ENCODE measurements at places on chromosomes 2 and 18.

GRCh38 chr18:46719388-46719787 lies 37.5 kb downstream of the ST8SIA5 start:
- no peak for DNase-seq

- DNase-seq = no peak
Measured at GRCh38 chr18:44857081-44857480, 176.4 kb downstream of the SETBP1 start.

- no peak for DNase-seq
Measured at GRCh38 chr18:51654488-51655326, 457.2 kb upstream of the MEX3C start.

DNA sequence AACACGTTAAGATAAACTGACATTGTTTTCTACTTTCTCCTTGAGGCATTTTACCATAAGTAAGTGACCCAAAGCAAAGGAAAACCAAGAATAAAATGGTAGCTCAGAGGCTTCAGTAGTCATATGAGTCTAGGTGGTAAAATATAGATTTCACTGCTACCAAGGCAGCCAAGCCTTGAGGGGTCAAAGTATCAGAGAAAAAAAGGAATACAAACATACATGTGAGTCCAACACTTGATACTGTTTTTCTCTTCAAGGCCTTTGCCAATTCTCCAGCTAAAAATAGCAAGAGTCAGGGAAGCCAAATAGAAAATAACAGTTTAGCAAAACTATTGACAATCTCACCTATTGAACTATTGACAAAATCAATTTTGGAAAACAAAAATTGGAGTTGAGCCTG lies 925.9 kb downstream of the BCL11A start:
- DNase-seq = no peak

- no peak for DNase-seq
Measured at GRCh38 chr2:209380293-209380692, 43.6 kb upstream of the MAP2 start.

GRCh38 chr2:159204381-159205144 lies 81.9 kb downstream of the WDSUB1 start:
- no peak for DNase-seq

DNA sequence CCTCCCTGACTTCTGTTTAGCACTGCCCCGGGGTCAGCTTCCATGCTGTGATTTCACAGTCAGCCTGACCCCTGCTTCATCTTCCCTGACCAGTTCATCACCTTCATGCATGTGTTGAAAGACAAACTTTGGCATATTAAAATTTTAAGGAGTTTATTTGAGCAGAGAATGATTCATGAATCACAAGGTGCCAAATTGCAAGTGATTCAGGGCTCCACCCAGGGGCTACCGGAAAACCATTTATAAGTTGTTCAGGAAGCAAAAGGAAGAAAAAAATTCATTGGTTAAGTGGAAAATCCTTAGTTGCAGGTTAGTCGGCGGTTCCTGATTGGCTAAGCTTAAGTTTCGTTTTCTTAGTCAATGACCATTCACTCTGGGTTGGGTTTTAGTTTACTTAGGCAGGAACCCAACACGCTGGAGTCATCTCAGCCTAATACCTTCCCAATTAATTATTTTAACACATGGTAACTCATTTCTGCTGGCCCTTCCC lies 10.6 kb downstream of the IL1F10 start:
- no peak for DNase-seq

DNA sequence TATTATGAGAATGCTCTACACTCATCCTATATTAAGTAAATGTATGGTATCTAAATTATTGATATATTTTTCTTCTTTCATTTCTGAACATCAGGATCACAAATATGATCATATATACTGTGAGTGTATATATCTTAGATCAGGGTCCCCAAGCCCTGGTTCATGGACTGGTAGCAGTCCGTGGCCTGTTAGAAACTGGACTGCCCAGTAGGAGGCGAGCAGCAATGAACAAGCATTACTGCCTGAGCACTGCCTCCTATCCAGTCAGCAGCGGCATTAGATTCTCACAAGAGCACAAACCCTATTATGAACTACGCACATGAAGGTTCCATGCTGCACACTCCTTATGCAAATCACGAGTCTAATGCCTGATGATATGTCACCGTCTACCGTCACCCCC lies 1247.1 kb upstream of the NXPH2 start:
- DNase-seq = no peak

GRCh38 chr2:206989311-206989710 lies 50.0 kb downstream of the CPO start:
- DNase-seq = peak; percentile 22

GRCh38 chr18:75244351-75245313 lies 34.0 kb downstream of the TSHZ1 start:
- peak; percentile 22 for DNase-seq

- DNase-seq = no peak
Measured at GRCh38 chr2:180003073-180003472, 4.0 kb downstream of the CWC22 start.

DNA sequence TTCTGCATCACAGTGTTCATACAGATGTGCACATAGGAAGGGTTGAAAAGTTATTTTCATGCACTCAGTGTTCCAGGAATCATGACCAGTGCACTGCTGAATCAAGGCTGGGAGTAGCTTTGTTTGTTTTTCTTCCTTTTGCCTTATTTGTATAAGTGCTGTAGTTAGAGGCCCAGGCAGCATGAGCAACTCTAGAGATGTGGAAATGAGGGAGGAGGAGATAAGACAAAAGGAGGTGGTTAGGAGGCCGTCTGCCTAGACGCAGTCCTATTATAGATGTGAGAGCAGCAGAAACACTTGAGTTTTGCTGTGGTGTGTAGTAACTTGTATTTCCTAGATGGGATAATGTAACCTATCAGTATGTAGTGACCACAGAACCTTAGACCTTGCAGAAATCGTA lies 264.3 kb upstream of the RASGRP3 start:
- peak; percentile 87 for DNase-seq

- DNase-seq = no peak
Measured at GRCh38 chr18:37321582-37322491, 243.8 kb downstream of the CELF4 start.

GRCh38 chr2:201483342-201483741 lies 31.8 kb downstream of the STRADB start:
- DNase-seq = no peak

DNA sequence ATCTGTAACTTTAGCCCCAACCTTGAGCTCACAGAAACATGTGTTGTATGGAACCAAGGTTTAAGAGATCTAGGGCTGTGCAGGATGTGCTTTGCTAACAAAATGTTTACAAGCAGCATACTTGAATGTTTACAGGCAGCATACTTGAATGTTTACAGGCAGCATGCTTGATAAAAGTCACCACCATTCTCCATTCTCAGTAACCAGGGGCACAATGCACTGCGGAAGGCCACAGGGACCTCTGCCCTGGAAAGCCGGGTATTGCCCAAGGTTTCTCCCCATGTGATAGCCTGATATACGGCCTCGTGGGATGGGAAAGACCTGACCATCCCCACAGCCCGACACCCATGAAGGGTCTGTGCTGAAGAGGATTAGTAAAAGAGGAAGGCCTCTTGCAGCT lies 52.4 kb downstream of the LONRF2 start:
- no peak for DNase-seq

DNA sequence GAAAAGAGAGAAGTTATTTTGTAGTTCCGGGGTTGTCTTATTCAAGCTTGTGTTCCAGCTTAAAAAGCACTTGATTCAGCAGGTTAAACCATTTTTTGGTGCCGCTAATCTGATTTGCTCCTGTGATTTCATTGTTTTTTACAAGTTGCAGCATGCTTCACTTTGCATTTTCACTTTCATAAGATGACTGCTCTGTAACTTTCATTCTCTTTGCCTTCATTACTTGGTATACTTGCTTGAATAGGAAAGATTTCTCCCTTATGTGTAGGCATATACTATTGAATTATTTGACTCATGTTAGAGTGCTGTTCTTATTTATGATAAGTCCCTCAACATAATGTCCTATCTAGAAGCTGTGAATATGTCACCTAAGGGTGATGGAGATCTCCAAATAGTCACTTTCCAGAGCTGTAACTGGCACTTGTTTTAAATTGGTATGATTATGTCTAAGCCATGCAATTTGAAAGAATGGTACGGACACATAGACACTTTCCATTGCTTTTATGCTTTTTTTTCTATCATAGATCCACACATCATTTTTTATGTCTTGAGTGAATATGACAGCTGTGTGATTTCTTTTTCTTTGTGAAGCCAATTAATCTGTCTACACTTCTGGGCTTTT lies 254.5 kb downstream of the DSEL start:
- DNase-seq = no peak

- DNase-seq = no peak
Measured at GRCh38 chr18:38444971-38445803, 879.6 kb upstream of the CELF4 start.

GRCh38 chr2:236359426-236360045 lies 95.3 kb upstream of the ASB18 start:
- no peak for DNase-seq

DNA sequence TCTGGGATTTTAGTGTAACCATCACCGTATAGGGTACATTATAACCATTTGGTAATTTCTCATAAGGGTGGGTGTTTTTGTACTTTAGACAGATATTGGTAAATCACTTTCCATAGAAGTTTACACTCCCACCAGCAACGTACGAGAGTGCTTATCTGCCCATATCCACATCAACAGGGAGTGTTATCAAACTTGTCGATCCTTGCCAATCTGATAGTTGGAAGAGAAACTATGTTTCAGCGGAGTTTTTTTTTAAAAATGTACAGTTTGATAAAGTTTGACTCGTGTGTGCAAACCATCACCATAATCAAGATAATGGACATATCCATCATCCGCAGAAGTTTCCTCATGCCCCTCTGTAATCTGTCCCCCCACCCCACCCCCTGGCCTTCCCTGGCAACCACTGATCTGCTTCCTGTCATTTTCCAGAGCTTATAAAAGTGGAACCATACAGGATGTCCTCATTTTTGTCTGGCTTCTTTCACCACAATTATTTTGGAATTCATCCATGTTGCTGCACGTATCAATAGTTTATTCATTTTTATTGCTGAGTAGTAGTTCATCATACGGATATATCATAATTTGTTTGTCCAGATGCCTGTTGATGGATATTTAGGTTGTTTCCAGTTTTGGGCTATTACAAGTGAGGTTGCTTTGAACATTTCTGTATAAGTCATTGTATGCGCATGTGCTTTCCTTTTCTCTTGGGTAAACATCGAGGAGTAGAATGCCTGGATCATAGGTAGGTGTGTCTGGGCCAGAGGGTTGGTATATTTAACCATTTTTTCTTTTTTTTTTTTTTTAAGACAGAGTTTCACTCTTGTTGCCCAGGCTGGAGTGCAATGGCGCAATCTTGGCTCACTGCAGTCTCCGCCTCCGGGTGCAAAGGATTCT lies 18.6 kb downstream of the GLI2 start:
- DNase-seq = no peak

- DNase-seq = peak; percentile 29
Measured at GRCh38 chr2:128607911-128608506, 289.3 kb upstream of the HS6ST1 start.

DNA sequence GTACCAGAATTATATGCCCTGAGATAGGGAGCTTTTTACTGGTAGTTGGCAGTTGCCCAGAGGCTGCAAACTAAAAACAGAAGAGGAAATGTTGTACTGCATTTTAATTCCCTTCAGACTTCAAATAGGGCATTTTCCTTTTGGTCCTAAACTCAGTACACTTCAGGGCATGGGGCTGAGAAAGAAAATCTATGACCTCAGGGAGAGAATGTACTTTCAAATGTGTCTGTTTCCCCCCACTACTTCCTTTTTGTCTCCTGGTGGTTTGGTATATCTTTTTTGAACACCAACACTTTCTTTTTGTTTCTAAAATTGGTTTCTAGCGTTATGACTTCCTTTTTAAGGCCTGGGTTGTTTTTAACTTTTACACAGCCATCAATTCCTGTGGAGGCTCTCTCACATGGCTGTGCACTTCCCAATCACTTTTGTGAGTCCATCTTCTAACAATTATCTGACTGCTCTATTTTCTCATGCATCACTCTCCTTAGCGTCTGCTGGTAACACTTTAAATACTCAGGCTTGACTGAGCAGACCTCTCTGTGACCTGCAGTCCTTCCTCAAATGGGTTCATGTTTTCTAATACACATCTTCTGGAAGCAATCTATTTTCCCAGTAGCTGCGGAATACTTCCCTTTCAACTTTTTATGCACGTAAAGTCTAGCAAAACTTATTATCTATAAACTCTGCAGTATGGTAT lies 596.0 kb downstream of the LRP1B start:
- DNase-seq = no peak

GRCh38 chr2:41527525-41528323 lies 520.1 kb upstream of the PKDCC start:
- no peak for DNase-seq

DNA sequence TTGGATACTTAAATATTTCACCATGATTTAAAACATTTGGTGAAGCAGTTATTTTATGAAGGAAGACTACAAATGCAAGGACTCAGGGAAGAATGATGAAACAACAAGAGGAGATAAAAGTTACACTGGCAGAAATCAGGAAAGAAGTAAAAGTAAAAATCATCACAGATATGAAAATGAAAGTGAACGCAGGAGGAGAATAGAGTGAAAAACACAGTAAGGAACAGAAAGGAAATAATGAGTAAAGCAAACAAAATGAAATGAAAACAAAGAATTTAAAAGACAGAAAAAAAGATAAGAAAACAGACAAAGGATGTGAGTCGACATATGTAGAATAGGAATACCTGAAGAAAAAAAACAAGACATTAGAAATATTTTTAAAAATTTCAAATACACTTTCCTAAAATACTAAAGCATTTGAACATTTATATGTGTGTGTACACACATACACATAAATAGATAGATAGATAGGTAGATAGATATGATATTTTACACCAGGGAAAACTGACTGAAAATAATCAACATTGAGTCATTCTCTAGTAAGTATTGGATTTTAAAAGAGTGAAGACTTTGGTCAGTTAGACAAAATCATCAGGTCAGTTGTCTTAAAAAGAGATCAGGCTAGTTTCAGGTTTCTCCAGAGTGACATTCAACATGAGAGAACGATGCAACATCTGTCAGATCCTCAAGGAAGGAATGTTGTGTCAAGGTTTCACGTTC lies 12.1 kb upstream of the KDSR start:
- no peak for DNase-seq

- DNase-seq = no peak
Measured at GRCh38 chr2:152638056-152638455, 79.2 kb downstream of the PRPF40A start.

DNA sequence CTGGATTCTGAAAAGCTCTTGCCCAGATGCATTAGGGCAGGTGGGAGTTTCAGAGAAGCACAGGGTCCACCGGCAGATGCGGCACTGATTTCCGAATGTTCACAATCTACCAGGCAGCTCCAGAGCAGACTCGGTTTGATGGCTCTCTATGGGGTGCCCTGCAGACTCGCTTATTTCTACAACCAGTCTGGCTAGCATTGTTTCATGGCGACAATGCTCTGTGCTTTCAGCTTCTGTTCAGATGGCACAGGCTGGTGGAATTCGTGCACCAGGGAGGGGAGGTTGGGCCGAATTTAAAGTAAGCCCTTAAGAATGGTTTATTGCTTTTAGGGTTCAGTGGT lies 9.9 kb downstream of the MYT1L start:
- no peak for DNase-seq

DNA sequence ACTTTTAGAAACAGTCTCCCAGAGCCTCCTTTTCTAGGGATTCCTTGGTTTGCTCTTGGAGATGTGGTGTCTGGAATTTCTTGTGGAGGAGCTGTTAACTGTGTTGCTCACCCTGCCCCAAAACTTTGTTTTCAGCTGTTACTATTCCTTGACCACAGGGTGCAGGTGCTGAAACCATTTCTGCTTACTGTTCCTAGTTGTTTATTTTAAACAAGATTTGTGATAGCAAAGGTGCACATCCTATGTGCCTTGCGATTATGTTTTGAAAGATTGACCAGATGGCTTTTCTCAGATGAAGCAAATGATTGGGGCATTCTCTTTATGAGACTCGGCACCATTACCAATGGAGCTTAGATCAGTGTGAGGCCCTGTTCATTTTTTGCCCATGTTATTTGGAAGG lies 111.2 kb downstream of the RAB3GAP1 start:
- no peak for DNase-seq

Data from fibroblast of skin of scalp (primary cell).